DMS153 (cell line): ENCODE measurements at places on chromosomes 12 and 14.

DNA sequence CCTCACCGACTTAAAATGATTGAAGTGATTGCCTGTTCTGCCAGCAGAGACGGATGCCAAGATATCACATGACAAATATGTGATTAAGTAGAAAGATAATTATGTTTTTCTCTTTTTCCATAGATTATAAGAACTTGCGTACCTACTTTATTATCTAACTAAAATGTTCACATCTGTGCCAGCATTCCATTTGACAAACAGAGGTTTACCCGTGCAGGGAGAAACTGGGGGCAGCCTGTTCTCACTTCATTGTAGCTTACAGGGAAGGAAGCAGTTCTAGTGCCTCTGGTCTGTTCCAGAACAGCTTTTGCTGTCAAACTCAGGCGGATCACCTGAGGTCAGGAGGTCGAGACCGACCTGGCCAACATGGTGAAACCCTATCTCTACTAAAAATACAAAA lies 29.6 kb downstream of the CCDC62 start:
- DNase-seq, result no peak

DNA sequence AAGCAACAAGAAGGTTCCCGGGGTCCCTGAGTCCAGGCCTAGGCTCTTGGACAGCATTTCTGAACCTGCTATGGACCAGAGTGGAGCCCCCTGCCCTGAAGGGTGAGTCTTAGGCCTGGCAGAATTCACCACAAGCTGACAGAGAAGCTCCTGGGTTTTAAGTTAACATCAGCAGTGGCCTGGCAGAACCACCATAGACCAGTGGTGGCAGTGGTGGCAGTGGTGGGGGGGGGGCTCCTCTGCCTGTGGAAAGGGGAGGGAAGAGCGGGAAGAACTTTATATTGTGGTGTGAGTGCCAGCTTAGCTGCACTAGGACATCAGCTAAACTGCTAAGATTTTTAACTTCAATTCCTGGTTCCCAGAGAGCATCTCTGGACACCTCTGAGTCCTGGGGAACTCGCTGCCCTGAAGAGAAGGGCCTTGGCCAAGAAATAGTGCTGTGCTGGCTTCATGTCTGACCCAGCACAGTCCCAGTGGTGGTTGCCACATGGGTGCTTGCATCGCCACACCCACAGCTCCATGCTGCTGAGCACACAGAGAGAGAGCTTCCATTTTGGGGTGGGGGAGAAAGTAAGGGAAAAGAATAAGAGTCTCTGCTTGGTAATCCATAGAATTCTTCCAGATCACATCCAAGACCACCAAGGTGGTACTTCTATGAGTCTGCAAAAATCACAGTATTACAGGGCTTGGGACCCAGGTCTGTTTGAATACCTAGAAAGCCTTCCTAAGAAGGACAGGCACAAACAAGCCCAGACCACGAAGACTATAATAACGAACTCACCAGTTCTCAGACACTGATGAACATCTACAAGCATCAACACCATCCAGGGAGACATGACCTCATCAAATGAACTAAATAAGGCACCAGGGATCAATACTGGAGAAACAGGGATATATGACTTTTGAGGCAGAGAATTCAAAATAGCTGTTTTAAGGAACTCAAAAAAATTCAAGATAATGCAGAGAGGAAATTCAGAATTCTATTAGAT lies 20.4 kb upstream of the RNF212B start:
- no peak for DNase-seq

DNA sequence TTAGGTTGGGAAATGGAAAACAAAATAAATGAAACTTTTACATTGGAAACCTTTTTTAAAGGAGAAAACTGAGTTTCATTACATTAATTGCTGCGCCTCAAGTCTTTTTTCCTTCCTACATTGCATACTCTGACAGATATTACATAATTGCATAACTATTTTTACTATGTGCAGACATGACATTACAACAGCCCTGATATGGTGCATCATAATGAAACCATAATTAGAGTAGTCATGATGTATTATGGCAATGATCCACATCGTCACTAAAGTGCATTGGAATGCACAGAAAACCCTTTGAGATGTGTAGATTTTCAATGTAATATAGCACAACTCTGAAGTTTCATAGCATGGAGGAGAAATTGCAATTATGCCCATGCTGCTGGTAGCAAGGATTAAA lies 217.8 kb upstream of the NPAS3 start:
- DNase-seq, result no peak

GRCh38 chr12:120078868-120079267 lies 37.7 kb downstream of the RAB35 start:
- DNase-seq, result no peak

- DNase-seq, result no peak
These were observed 100.1 kb downstream of the HEATR5A start for GRCh38 chr14:31320216-31320615.

GRCh38 chr14:70622111-70622712 lies 19.5 kb upstream of the TTC9 start:
- DNase-seq, result peak; percentile 43

DNA sequence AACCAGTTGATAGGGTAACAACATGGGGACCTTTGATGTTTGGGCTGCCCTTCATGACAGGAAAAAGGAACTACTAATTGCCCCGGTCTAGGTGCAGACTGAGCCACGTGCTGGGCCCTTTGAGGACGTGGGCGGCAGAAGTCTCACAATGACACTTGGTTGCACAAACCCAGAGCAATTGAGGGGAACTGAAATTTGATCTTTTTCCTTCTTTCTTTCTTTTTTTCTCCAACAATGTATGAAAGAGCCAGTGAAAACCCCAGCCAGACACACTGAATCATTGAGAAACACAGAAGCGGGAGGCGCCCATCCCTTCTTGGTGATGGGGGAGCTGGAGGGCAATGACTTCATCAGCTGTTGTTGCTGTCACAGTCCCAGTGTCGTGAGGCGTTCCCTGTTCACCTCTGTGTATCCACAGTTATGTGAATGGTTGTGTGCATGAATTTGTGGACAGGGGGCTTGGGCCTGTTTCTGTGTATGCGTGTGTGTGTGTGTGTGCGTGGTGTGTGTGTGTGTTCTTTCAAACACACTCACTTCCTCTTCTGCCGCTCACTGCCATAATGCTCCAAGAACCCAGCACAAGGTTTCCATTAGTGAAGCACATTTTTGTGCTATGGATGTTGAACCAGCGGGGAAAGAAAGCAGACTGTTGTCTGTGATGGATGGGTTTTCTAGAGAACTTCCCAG lies 137.5 kb upstream of the CCND2 start:
- DNase-seq, result no peak

DNA sequence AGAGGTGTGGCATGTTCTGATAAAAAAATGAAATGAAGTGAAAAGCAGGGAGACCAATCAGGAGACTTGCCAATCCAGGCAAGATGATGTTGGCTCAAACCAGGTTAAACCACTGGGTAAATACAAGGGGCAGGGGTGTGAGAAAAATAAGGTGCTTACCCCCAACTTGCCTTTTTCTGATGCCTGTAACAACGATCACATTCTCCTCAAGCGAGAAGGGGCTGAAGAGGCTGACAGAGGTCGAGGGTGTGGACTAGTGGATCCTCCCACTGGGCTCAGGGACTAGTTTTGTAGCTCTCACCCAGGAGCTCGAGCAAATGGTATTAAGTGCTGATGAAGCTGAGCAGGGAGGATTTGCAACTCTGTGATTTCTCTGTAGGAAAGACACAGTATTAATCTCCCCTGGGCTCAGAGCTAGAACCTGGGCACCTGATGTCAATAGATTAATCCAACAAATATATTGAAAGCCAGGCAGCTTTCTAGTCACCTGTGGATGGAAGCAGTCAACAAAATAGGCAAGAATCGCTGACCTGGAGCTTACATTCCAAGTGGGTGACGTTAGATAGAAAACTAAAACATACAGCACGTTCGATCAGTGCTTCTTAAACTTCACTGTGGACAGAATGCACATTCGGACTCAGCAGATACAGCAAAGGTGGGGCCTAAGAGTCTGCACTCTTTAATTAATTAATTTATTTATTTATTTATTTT lies 15.2 kb upstream of the EAPP start:
- DNase-seq, result no peak

DNA sequence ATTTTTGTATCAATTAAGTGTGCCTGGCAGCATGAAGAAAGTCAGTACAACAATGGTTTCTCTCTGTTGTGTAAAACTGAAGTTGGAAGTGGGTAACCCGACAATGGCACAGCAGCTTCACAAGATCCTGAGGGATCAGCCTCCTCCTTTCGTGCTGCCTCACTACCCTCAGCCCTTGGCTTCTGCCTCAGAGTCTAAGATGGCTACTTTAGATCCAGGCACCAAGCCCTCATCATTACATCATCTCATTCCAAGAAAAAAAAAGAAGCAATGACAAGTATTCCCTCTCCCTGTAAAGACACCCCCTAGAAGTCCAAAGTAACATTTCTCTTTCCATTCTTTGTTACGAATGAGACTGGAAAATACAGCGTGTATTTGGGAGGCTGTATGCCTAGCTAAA lies 92.6 kb downstream of the DNAI7 start:
- DNase-seq, result no peak

DNA sequence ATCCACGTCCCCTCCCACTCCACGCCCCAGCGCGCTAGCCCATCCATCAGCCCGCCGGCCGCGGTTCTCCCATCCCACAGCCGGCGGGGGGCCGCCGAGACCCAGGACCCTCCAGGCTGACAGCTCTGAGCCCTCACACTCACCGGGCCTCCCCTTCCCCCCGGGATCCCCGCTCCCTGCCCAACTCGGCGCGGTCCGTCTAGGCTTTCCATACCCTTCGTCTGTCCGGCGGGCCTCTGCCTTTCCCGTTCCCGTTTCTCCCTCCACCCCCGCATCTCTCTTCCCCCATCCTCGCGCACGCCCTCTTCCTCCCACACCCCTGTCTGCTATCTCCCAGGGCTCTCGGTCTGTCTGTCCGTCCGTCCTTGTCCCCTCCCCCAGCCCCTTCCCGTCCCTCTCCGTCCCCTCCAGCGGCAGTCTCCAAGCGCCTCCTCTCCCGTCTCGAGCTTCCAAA lies 726 bp downstream of the ZFHX2 start:
- no peak for DNase-seq

DNA sequence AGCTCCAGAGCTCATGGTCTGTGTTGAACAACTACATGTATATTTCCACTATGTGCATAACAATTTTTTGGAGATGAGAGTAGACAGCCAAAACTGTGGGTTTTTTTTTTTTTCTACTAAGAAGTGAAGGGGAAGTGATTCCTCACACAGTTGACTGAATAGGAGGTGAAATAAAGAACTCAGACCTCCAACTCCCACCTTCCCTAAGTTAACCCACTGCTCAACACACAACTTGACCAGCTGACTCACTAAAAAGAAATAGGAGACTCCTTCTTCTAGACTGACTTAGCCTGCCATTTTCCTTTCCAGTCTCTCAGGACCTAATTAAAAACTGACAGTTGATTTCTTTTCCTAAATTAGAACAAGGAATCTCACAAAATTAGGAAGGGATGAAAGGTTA lies 1.7 kb downstream of the M6PR start:
- no peak for DNase-seq

DNA sequence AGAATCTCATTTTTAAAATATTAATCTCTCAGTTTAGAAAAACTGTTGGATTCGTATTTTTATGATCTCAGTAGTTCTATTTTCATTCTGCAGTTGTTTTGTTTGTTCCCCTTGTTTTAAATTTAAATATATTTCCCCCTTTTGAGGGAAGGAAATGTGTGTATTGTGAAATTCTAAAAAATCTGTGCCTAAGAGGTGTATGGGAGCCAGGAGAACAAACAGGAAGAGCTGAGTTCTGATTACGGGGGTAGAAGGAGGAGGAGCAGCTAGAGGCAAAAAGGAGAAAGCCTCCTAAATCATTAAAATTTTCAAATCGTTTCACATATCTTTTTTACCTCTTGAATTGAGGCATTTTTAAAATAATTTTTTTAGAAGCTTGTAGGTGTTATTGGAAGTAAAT lies 2.3 kb downstream of the RDH12 start:
- no peak for DNase-seq

GRCh38 chr12:71503579-71504391 lies 64.2 kb downstream of the LGR5 start:
- peak; percentile 43 for DNase-seq

GRCh38 chr12:25347716-25348592 lies 97.2 kb upstream of the KRAS start:
- DNase-seq, result no peak

GRCh38 chr14:85686908-85687307 lies 157.0 kb downstream of the FLRT2 start:
- no peak for DNase-seq

GRCh38 chr14:89207925-89208328 lies 209.1 kb downstream of the FOXN3 start:
- no peak for DNase-seq

- DNase-seq, result no peak
These were observed 3.5 kb upstream of the KICS2 start for GRCh38 chr12:64225626-64226025.

DNA sequence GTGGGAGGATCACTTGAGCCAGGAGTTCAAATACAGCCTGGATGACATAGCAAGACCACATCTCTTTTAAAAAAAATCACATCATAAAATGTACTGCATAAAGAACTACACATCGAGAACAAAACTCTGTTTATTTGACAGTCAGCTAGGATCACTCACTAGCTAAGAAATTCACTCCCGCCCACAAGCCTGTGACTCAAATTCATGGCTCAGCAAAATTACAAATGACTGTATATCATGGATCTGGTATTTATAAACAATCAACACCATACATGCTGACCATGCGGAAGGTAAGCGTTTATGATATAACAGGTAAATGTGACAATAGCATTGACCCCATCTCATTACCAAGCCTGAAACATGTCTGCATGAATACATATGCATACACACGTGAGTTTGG lies 206.5 kb downstream of the EFCAB11 start:
- DNase-seq, result no peak

- DNase-seq, result no peak
These were observed 149.7 kb upstream of the DCN start for GRCh38 chr12:91332302-91332701.

DNA sequence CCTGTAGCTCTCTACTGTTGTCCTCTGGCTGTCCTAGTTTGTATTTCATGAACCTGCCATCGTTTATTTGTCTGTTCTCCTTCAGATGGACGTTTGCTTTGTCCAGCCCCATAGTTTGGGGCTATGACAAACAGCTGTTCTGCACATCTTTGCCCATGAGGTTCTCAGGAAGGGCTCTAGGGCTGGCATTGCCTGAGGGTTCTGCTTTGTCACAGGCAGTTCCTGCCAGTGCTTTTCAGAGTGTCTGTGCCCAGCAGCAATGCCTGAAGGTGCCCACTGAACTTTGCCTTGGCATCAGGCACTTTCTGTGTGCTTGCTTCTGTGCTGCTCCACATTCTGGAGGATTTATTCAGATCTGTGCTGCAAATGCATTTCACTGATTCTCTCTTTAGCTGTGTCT lies 361.3 kb downstream of the TMEM121 start:
- no peak for DNase-seq

- no peak for DNase-seq
These were observed 69.1 kb downstream of the SMOC1 start for GRCh38 chr14:69948351-69948750.
